GM23248 (cell line): ENCODE measurements at places on chromosomes 5 and 9.

DNA sequence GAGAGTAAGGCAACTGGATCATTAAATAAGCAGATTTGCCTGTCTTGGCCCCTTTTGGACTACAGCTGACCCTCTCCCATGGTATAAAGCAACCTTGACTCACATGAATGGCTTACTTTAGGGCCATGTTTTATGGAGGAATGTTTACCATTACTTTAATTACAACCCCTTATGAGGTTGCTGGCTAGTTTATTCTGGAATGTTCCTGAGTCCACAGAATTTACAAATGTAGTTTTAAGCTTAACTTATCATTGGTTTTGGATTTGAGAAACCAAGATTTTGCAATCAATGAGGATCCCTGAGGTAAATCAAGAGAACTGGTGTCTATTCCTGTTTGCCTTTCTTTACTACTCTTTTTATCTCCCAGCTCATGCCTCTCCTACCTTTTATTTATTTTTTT, 15.7 kb downstream of the SLC28A3 start:
- no peak for DNase-seq

DNA sequence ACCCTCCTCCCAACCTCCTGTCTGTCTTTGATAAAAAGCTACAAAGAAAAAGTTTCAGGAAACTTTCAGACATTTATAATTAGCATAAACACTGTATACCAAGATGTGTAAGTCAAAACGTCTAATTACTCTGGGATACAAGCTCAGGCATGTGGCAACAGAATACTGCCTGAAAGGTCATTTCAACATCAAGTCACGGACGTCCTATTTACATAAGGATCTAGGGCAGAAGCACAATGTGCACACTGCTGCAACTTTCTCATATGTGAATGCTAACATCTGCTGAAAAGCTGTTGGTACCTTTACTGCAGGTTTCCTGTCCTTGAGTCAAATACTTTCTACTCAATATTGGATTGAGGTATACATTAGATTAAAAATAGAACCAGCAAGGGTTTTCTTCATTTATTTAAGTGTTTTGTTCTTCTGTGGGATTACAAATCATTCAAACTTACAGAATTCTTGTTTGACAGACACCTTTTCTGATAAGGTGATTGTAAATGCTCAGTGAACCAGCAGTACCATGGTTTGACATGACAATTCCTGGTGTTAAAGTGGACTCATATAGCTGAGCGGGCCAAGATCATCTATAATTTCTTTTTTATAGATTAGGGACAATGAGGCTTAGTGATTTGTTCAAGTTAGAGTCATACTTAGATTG, 36.8 kb downstream of the ELL2 start:
- no peak for DNase-seq

GRCh38 chr9:104206766-104207165, 112.7 kb downstream of the SMC2 start:
- DNase-seq = no peak

GRCh38 chr5:375921-376798, 54.6 kb downstream of the AHRR start:
- no peak for DNase-seq

DNA sequence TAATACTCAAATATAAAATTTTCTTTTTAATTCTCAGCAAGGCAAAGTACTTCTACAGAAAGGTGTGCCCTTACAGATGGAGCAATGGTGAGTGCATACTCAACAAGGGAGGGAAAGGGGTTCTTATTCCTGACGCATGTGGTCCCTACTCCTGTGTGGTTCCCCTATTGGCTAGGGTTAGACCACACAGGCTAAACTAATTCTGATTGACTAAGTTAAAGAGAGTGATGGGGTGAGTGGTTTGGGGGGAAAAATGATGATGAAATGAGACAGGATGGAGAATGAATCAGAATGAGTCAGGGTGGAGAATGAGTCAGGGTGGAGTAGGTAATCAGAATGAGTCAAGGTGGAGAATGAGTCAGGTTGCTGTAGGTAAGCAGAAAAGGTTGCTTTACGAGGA, 22.9 kb upstream of the HMGCS1 start:
- DNase-seq = no peak

- peak; percentile 91 for DNase-seq
Measured at GRCh38 chr9:2053883-2054845, 39.0 kb downstream of the SMARCA2 start.

- DNase-seq = no peak
Measured at GRCh38 chr9:32741706-32742105, 41.6 kb upstream of the TMEM215 start.

- peak; percentile 76 for DNase-seq
Measured at GRCh38 chr5:93874080-93874479, 132.7 kb upstream of the POU5F2 start.

DNA sequence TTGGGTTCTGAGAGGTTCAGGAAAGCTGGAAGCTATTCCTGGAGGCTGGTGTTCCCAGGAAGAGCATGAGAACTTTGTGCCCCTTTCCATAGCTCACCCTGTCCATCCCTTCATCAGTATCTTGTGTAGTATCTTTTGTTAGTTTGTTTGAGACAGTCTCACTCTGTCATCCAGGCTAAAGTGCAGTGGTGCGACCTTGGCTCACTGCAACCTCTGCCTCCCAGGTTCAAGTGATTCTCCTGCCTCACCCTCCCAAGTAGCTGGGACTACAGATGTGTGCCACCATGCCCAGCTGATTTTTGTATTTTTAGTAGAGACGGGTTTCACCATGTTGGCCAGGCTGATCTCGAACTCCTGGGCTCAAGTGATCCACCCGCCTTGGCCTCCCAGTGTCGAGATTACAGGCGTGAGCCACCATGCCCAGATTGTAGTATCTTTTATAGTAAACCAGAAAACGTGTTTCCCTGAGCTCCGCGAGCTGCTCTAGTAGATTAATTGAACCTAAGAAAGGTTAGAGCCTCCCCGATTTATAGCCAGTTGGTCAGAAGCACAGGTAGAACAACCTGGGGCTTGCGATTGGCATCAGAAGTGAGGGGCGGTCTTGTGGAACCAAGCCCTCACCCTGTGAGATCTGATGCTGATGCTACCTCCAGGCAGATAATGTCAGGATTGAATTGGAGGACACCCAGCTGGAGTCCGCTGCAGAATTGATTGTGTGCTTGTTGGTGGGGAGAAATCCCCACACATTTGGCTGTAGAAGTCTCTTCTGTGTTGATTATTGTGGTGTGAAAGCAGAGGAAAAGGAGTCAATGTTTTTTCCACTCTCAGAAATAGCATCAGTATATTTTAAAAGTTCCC, 32.3 kb downstream of the ATP6V0E1 start:
- DNase-seq = no peak

GRCh38 chr9:88965473-88965872, 25.8 kb upstream of the S1PR3 start:
- DNase-seq = no peak

DNA sequence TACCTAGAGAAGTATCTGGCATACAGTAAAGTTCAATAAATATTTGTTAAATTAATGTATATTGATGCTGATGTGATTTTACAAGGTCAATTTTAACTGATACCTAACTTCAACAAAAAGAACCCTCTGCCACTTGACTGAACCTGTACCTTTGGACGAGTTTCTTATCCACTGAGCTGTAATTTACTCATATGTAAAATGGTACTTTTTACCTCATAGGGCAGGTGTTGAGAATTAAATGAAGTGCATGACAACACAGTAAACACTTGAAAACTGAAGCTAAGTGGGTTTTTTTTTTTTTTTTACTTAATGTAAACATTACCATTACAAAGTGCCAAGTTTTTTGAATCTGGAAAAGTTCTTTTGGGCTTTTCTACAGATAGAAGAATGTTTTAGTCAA, 15.4 kb downstream of the NIPSNAP3B start:
- DNase-seq = no peak

- DNase-seq = peak; percentile 33
Measured at GRCh38 chr5:35438786-35439185, 178.9 kb upstream of the SPEF2 start.

GRCh38 chr5:115583474-115583873, 18.8 kb downstream of the TICAM2 start:
- DNase-seq = peak; percentile 93

GRCh38 chr5:124514956-124515355, 231.5 kb downstream of the ZNF608 start:
- no peak for DNase-seq

DNA sequence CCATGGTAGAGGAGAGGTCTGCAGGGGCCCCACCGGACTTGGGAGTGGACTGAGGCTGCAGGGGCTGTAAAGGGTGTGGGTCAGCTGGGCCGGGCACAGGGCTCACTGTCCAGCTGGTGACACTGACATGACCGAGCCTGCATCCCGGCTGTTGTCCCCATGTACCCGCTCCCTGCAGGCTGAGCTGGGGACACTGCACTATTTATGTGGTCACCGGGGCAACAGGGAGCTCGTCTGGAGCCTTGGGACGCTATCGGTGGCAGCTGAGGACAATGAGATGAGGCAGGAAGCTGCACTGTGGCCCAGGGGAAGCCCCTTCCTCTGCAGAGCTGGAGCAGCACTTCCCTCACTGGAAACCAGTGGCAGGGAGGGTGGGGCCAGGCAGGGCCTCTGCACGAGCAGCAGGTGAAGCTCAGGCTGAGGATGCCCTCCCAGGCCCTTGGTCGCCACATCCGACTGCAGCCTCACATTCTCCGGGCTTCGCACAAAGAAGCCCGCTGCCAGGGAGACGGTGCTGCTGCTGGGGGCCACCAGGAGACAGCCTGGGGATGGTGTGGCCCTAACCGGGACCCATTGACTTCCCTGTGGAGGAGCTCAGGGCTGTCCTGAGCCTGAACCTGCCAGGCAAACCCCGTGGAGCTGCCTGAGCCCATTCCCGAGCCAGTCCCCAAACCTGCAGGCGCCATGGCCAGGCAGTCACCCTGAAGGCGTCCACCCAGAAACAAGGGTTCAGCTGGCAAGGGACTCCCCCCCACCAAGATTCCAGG, 26.4 kb downstream of the ZDHHC11B start:
- DNase-seq = no peak

DNA sequence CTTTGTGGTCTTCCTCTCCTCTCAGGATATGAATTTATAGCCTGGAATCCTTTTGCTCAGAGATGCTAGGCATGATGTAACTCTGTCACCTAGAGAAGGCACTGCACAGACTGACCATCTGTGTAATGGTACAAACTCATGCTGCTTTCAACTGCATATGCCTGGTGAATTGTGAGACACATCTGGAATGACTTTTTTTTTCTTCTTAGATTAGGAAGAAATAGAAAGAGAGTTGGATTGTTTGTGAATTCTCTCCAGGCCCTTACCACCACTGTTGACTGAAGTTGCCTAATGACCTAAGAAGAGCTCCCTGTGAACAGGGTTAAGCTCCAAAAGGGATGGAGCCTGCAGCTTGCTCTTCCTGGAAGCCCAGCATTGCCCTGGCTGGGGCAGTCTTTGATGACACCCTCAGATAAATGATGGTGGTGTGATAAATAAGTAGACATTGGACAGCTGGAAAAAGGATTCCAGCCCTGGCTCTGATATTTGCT, 47.8 kb upstream of the TRIM32 start:
- peak; percentile 78 for DNase-seq

- no peak for DNase-seq
Measured at GRCh38 chr5:168752416-168753190, 173.4 kb upstream of the PANK3 start.

DNA sequence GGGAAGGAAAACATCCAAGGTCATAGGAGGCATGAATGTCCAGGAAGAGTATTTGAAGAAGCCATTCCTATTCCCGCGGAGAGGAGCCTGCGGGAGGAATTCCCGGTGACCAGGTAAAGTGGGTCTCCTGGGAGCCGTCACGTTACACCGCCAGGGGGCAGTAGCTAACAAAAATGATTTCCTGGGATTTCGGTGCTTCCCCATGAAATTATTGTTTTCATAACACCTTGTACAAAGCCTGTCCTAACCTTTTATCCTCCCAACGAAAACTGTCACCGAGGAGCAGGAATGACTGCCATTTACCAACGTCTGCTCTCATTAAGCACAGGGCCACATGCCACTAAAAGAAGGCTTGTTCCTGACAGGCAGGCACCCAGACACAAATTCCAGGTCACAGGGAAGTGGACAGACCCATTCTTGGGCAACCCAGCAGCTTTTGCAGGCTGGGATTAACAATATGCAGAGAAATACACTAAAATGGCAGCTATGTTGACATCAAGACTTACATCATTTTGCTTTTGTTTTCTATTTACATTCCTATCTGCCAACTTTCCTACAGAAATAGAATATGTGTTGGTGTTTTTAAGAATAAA, 41.2 kb upstream of the CTSL start:
- DNase-seq = peak; percentile 51

- DNase-seq = peak; percentile 76
Measured at GRCh38 chr9:98373609-98374008, 118.2 kb upstream of the TBC1D2 start.

- DNase-seq = no peak
Measured at GRCh38 chr9:124684169-124684568, 86.9 kb downstream of the NR6A1 start.

- no peak for DNase-seq
Measured at GRCh38 chr5:76482984-76483383, 79.9 kb downstream of the IQGAP2 start.

GRCh38 chr5:154193701-154194121, 3.2 kb downstream of the GALNT10 start:
- DNase-seq = peak; percentile 61

- no peak for DNase-seq
Measured at GRCh38 chr9:61665829-61666228, 476.0 kb downstream of the SPATA31A7 start.

DNA sequence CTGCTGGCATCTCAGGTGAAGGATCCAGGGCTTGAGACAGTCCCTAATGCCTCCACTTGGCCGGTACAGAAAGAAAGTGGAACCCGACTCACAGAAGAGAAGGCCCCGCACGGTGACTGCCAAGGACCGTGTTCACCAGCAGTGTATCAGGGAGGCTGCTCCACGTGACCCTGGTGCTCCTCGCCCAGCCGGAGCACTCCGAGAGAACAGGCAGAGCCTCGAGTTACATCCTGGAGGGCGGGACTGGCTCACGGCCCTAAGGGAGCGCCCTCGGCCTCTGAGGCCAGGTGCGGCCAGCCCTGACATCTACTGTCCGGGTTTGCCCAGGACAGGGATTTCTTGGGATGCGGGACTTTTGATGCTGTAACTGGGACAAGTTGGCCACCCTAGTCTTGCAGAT, 104.0 kb upstream of the SARDH start:
- no peak for DNase-seq

DNA sequence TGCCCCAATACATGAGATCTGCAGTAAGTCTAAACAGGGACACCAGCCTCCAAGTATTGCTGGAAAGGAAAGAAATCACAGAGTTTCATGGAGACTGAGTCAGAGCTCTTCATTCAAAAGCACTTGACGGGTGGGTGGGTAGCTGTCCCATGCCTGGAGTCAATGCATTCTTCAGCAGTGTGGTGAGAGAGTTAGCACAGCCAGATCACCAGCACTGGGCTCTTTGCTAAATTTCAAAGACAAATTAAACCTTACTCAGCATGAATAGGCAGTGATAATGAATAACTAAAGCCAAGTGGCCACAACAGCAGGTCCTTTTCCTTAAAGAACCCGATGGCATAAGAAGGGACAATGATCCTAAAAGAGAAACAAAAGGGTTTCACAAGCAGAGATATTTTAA, 192.4 kb downstream of the ACTL7B start:
- peak; percentile 72 for DNase-seq

- DNase-seq = peak; percentile 65
Measured at GRCh38 chr9:101365181-101365580, 19.6 kb downstream of the BAAT start.

GRCh38 chr5:111655169-111655924, 101.6 kb downstream of the NREP start:
- peak; percentile 78 for DNase-seq

GRCh38 chr5:159695741-159696294, 220.5 kb upstream of the ADRA1B start:
- no peak for DNase-seq

GRCh38 chr9:100394816-100395215, 32.1 kb upstream of the MSANTD3 start:
- peak; percentile 38 for DNase-seq

GRCh38 chr5:163503106-163504078, 2.0 kb upstream of the MAT2B start:
- peak; percentile 88 for DNase-seq
